ENCODE measurements at places on chromosomes 5 and 9. TPM values are rescaled to one million over a fixed set of nuclear protein-coding genes. Genes with fewer than 3 reads are reported as not detected.

DNA sequence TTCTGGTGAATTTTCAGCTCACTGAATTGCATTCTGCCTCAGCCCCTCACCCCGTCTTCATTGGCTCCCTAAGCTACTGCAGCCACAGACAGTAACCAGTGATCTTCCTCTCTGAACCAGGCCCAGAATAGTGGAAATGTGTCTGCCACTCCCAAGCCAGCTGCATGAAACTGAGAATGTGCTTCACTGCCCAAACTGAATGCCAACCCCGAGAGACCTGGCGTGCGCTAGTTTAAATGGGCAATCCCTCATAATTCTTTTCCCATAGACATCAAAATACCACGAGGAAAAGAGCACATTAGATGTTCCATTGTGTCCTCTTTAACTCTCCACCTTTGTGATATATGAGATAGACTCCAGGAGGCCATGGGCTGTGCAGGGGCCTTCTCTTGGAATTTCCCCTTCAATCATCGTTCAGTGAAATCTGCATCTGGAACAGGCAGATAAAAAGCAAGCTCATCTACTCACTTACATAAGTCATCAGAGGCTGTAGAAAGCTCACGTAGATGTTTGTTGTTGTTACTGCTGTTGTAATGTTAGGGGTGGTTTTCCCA is 320.2 kb downstream of the NFIB start:
- no peak for DNase-seq

GRCh38 chr5:175712681-175713085 is 54.8 kb downstream of the HRH2 start:
- no peak for DNase-seq

GRCh38 chr5:25405850-25406249 is 761.1 kb upstream of the CDH10 start:
- DNase-seq: no peak

DNA sequence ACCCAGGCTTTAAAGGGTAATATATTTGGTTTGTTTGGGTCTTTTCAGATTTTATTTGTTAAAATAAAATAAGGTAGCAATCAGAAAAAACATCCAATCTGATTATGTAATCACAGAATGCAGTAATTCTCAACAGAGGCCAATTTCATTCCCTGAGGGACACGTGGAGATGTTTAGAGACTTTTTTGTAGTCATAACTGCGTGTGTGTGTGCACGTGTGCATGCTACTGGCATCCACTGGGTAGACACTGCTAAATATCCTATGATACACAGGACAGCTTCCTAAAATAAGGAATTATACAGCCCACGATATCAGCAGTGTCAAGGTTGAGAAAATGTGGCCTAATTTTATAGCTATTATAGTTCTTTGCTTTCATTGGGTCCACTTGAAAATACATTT is 180.8 kb upstream of the KLF9 start:
- no peak for DNase-seq

DNA sequence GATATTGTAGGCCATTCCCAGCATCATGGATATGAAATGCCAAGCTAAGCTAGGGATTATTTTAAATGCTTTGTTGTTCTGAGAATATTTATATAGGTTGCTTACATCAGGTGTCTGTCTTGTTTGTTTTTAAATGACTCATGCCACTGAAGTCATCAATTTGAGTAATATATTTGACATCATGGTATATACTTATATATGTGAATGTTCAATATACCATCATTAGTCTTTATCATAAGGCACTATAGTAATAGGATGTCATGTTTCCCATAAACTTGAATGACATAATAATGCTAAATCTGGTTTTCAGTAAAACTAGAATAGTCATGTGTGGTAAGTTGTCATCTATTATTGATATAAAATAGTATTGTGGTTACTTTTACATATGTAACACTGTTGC is 13.1 kb downstream of the C9orf85 start:
- no peak for DNase-seq

DNA sequence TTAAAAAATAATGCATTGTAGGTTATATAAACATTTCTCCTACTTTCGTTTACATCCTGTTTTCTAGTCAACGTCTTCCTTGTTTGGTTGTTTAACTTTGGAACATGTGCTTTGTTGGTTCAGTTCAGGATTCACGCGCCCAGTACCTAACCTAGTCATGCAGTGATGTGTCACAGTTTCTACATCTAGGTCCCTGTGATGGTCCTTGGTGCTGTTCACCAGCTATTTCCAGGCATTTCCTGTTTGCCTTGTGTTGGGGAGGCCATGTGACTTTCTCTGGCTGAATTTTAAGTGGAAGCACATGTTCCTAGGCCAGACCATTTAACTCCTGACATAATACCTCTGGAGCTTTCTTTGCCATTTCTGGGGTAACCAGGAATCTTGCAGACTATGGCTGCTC is 292.3 kb downstream of the SMARCA2 start:
- no peak for DNase-seq

GRCh38 chr5:118397236-118397635 is 591.1 kb downstream of the DTWD2 start:
- no peak for DNase-seq

- no peak for DNase-seq
Measured at GRCh38 chr9:26157411-26157810, 479.2 kb upstream of the TUSC1 start.

DNA sequence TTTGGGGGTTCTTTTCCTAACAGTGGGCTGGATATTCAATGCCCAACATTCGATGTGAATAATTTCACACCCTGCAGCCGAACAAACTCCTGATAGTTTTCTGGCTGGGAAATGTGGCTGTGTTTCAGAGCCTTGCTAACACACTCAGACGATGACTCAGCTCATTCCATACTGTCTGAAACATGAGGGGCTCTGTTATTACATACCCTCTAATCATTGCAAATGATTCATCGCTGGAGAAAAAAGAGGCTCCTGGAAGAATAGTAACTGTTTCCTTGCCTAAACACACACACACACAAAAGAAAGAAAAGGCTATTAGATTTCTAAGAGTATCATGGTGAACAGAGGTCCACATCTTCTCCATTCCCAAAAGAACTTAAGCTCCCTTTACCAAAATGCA is 75.8 kb downstream of the OXCT1 start:
- DNase-seq: no peak

- no peak for DNase-seq
Measured at GRCh38 chr5:50709471-50709870, 43.0 kb downstream of the PARP8 start.

GRCh38 chr9:104868687-104869404 is 59.1 kb downstream of the ABCA1 start:
- DNase-seq: peak; percentile 85

GRCh38 chr5:6787941-6788340 is 74.7 kb downstream of the TENT4A start:
- DNase-seq: no peak

- no peak for DNase-seq
Measured at GRCh38 chr5:104053353-104053649, 490.7 kb upstream of the NUDT12 start.

DNA sequence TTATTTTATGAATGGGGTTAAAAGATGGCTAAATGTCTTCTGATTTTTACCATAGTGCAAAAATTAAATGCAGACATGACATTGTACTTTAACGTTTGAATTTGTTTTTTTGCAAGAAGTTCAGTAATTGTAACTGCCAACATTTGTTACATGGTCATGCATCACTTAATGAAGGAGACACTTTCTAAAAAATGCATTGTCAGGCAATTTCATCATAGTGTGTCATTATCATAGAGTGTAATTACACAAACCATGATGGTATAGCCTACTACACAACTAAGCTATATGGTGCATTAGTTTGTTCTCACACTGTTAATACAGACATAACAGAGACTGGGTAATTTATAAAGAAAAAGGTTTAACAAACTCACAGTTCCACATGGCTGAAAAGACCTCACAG is 50.0 kb upstream of the NAA35 start:
- no peak for DNase-seq

- DNase-seq: no peak
Measured at GRCh38 chr9:134716067-134716466, 74.5 kb downstream of the COL5A1 start.

GRCh38 chr9:134645607-134646365 is 4.2 kb downstream of the COL5A1 start:
- no peak for DNase-seq

DNA sequence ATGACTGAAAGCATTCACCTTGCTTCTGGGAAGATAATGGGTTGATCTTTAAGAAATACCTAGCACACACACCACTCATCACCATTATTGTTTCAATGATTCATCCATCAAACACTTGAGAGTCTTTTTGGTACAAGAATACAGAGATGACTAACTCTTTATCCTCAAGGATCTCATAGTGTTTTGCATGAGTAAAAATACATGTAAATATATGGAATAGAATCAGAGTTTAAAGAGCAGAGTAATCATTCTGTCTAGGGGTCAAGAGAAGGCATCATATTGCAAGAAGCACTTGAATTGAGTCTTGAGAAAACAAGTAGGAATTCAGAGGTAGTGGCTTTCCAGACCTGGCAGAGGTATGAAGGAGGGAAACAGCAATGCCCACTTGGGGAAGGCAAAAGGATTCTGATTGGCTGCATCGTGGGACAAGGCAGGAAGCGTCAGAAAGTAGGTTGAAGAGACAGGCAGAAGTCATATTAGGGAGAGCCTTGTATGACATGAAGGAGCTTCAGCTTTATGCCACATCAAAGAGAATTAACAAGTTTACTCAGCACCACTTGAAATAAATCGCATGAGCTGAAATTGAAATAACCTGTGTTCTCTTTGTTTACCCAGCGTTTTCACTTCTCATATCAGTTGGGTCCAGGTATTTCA is 542.5 kb downstream of the TLE1 start:
- no peak for DNase-seq

DNA sequence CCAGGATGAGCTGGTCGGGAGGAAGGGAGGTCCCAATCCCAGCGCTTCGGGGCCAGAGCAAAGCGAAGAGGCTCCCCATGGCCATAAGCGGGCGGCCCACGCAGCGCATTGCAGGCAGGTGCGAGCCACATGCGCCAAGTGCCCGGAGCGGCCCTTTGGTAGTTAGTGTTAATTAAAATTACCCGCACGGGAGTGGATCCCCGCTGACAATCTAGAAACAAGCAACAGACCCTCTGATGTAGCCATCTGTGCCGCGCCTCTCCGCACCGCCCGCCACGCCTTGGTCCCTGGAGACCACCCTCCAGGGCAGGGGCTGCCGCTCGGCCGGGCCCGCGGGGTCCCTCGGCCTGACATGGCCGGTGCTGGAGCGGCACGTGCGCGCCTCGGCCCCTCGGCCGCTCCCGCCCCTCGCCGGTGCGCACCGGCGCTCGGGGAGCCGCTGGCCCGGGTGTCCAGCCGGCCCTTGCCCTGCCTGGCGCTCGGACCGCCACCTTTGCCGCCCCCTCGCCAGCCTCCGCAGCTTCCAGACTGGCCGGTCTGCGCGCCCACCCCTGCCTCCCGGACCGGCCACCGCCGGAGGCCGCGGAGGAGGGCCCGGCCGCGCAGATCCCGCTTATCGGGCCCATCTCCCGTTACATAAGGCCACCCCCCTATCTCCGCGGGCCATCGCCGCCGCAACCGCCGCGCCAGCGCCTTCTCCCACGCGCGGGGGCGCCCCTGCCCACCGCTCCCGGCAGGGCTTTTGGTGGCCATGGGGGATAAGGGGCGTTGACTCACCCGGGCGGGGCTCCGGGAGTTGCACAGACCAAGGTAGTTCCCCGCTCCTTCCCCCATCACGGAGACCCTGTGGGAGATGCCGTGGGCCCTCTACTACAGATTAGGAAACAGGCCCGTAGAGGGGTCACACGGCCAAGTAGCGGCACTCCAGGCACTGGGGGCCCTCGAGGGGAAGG is 1.9 kb upstream of the IL13 start:
- DNase-seq: no peak

DNA sequence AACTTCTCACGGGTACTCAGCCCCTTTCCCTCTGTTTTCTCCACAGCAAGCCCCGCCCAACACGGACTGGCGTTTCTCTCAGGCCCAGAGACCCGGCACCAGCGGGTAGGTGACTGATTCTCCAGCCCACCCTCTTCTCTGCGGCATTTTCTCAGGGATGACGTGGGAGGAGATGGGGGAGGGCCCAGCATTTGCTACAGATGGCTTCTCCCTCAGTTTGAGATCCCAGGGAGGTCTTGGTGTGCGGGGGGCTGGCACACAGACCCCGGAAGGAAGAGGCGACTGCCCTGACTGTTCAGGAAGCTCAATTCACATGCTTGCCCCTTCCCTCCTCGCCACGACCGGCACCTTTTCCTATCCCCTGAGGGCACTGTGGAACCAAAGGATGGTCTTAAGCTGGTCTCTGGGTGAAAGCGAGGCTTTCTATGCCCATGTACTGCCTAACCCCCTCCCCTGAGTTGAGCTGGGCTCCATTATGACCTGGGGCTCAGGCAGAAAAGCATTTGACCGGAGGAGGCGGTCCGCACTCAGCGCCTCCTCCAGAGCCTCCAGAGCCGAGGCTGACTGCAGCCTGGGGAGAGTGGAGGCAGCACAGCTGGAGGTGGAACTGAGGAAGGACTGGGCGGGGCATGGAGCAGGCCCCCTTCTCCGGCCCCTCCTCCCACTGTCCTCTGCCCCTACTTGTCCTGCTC is 6.0 kb downstream of the PCDHGC5 start:
- DNase-seq: no peak

- DNase-seq: no peak
Measured at GRCh38 chr9:89701221-89701798, 96.5 kb downstream of the GADD45G start.

DNA sequence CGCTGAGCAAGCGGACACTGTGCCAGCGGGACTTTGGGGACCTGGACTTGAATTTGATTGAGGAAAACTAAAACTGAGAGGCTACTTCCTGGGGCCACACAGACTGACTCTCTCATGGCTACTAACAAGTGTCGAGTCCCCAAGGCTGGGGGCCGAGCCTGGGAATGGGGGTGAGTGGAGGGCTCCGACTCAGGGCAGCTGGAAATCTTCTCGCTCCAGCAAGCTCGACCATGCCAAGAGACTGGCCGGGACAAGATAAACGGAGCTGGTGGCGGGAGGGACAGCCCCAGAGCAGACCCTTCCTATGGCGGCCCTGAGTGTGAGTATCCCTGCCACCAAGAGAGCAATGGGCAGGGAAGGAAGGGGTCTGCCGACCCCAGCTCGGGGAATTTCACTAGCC is 5.6 kb upstream of the KDM3B start:
- DNase-seq: no peak

GRCh38 chr9:119020730-119021333 is 348.4 kb downstream of the BRINP1 start:
- no peak for DNase-seq

NUTM2G gene
- 0.49 TPM for polyA plus RNA-seq

BHMT2 gene
- polyA plus RNA-seq: 57.7 TPM

HRH2 gene
- polyA plus RNA-seq: 3.1 TPM

CDKN2B-AS1 gene
- polyA plus RNA-seq: not detected

HTR4 gene
- not detected for polyA plus RNA-seq

EPB41L4A gene
- 26.9 TPM for polyA plus RNA-seq

FLT4 gene
- polyA plus RNA-seq: 32.5 TPM

PCDHB2 gene
- 3.5 TPM for polyA plus RNA-seq

DND1 gene
- not detected for polyA plus RNA-seq

PCDH12 gene
- polyA plus RNA-seq: 13.9 TPM

ATP6V1G1 gene
- 248 TPM for polyA plus RNA-seq

NDST1 gene
- polyA plus RNA-seq: 70.0 TPM

PCDHB8 gene
- 1.2 TPM for polyA plus RNA-seq

ALDOB gene
- polyA plus RNA-seq: 23.0 TPM

GPR107 gene
- polyA plus RNA-seq: 52.7 TPM

ANKRD31 gene
- 0.73 TPM for polyA plus RNA-seq

VLDLR gene
- polyA plus RNA-seq: 31.6 TPM

DDX4 gene
- 0.14 TPM for polyA plus RNA-seq
